ENCODE measurements at places on chromosomes 11 and 22.

GRCh38 chr11:5364214-5364613 is 12.9 kb downstream of the OR51B6 start:
- DNase-seq, result no peak

GRCh38 chr11:63769042-63769713 is 603 bp upstream of the ZFTA start:
- DNase-seq, result no peak

- no peak for DNase-seq
Observed at GRCh38 chr11:105181100-105181499, 41.5 kb upstream of the CARD18 start.

DNA sequence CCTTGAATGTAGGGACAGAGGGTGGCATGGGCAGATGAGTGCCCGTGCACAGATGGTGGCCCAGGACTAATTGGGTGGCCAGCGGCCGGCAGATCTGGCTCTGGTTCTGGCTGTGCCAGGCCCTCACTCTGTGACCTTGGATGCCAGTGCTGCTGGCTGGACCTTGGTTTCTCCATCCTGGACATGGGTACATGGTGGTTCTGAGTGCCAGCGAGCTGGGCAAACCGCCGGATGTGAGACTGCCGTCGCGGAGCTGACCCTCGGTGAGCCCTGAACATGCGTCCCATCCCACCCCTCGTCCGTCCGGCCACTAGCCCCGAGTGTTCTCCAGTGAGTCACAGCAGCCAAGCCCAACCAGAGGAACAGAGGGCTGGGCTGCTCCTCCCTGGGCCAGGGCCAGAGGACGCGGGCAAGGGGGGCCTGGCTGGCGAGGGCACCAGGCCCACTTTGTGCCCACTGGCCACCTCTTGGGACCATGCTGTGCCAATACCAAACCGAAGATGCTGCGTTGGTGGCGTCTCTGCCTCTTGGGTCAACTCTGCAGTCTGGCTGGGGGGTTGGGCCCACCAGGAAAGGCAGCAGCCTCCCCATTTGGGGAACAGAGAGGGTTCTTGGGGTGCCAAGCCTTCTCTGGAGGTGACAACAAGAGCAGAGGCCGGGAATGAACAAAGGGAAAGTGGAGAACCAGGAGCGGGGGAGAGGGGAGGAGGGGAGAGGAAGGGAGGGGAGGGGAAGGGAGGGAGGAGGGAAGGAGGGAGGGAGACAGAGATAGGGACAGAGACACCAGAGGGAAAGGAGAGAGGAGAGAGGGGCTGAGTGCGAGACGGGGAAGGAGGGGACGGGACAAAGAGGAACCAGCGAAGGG is 10.7 kb downstream of the LSP1 start:
- DNase-seq, result no peak

GRCh38 chr11:117505285-117505970 is 177.8 kb downstream of the CEP164 start:
- no peak for DNase-seq

GRCh38 chr11:117532568-117532967 is 204.9 kb downstream of the CEP164 start:
- DNase-seq, result no peak

GRCh38 chr11:29963036-29963435 is 53.8 kb downstream of the KCNA4 start:
- no peak for DNase-seq

- DNase-seq, result no peak
Observed at GRCh38 chr11:12640355-12640754, 33.9 kb upstream of the TEAD1 start.

DNA sequence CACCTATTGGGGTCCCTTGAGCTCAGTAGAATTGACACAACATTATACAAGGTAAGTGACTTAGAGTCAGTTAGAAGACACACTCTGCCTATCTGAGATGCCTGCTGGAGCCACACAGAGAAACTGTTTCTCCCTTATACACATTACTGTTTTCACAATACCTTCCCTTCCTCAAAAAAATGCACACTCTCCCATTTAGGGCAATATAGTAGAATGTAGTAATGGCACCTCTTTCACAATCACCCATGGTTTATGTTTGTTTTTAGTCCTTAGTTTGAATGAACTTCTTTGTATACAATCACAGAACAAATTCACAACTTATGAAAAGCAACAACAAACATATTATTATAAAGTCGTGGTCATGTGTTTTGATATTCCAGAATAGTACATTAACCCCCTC is 14.3 kb downstream of the OR52H1 start:
- DNase-seq, result no peak

DNA sequence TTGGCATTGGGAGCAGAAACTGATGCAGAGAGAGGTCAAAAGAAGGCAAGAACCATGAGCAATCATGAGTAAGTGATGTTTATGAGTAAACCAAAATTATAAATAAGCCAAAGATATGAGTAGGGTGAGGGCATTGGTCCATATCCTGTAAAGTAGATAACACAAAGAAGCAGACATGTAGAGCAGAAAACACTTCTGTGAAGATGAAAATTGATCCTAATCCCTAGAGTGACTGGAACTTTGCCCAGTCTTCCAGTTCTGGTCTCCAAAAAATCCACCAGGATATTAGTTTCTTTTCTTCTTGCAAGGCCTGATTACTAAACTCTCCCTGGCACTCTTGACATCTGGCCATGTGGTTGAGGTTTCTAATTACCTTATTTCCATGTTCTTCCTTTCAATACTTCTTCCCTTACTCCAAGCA is 13.7 kb upstream of the DRD2 start:
- DNase-seq, result no peak

GRCh38 chr22:36344106-36344827 is 43.5 kb downstream of the MYH9 start:
- no peak for DNase-seq
